ENCODE measurements at places on chromosomes 16 and 17.

DNA sequence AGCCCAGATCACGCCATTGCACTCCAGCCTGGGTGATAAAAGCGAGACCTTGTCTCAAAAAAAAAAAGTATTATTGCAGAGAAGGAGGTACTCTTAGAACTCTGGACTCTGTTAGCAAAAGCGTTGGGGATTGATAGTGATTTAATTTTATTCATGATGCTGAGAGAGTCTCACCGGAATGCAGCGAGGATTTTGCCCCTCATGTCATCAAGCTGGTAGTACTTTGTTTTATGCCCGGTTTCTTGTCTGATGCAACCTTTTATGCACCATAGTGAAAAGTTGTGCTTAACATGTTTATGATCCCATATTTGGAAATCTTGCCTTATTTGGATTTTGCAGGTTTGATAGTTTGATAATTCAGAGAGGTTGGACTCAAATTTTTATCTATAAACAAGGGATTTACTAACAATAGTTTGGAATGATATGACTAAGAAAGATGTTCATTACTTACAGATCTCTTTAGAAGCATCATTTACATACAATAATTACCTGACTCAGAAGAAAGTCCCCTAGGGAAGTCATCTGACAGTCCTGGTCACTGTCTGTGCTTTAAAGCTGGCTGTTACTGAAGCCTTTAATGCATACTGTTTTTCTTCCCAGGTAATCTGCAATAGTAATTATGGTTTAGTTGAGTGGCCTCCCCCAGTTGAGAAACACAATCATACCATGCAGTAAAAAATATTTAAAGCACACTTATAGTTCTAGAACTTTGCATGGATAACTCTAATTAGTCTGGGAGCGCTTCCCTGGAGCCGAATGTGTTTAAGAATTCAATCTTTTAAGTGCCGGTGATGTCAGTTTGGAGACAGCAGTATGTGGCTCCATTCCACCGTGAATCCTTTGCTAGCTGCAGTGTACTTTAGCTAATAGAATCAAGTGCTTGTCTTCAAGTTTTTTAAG, 120.9 kb downstream of the PRKCA start:
- DNase-seq = no peak

DNA sequence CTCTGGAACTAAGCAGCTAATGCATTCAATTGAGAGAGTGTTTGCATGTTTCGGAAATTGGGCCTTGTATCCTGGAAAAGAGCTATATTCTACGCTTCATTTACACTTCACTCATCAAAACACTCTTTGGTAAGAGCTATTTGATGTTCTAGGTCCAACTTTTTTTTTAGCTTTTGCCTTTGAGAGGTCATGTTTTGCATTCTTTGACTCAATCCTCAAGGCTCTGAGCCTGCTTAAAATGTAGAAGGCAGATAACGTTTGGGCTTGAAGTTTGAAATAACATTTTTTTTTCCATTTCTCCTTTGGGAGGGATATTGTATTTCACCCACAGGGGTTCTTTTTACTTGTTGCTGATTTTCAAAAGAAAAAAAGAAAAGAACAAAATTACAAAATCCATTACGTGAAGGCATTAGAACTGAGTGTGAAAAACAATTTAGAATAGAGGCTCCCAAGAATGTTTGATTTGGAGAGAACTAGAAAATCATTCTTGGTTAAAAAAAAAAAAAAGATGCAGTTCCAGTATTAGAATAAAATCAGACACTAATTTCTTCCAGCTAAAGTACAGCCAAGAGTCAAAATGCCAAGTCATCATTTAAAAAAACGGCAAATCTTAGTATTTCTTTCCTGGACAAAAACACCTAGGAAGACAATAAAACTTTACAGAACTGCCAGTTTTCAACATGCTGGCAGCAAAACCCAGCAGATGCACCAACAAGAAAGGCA, 268.5 kb downstream of the GRIN2A start:
- no peak for DNase-seq

- DNase-seq = no peak
Measured at GRCh38 chr16:67658849-67659674, 998 bp downstream of the ACD start.

DNA sequence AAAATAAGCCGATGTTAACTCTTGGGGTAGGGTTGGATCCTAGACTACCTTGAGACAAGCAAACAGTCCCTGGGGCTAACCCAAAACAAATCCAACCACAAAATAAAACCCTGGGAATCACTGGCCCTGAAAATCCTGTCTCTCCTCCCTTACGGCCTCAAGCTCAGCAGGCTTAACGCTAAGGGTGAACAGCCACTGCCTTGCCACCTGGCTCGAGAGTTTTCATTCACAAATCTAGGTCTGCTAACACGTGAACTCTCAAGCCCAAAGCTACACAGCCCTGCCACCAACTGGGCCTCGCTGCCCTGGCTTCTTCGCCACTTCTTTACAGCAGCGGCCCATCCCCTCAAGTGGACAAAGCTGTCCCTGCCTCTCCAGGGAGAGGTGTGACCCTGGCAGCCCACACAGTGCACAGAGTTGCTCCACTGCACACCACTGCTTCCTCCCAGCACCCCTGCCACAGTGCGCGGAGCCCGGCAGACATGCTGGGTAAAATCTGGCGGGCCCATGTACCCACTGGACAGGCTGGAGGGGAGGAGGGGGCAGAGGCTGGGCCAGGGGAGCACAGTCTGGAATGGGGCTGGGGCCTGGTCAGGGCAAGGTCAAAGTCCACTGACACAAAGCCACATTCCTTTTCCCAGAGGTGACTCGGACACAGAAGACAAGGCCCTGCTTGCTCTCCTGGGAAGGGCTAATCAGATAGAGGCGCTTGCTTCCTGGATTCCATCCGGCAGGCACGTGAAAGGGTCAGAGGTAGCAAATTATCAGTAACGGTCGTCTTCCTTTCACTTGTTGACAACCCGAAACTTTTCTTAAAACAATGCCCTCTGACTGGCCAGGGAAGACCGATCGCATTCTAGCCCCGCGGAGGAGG, 996 bp downstream of the PCYT2 start:
- no peak for DNase-seq

GRCh38 chr16:68991075-68991474, 114.4 kb upstream of the HAS3 start:
- no peak for DNase-seq

GRCh38 chr16:3696425-3697218, 20.7 kb downstream of the TRAP1 start:
- no peak for DNase-seq

GRCh38 chr17:77542551-77543490, 402.1 kb downstream of the SEC14L1 start:
- peak; percentile 34 for DNase-seq

- no peak for DNase-seq
Measured at GRCh38 chr16:53056392-53056881, 1.6 kb downstream of the CHD9 start.

DNA sequence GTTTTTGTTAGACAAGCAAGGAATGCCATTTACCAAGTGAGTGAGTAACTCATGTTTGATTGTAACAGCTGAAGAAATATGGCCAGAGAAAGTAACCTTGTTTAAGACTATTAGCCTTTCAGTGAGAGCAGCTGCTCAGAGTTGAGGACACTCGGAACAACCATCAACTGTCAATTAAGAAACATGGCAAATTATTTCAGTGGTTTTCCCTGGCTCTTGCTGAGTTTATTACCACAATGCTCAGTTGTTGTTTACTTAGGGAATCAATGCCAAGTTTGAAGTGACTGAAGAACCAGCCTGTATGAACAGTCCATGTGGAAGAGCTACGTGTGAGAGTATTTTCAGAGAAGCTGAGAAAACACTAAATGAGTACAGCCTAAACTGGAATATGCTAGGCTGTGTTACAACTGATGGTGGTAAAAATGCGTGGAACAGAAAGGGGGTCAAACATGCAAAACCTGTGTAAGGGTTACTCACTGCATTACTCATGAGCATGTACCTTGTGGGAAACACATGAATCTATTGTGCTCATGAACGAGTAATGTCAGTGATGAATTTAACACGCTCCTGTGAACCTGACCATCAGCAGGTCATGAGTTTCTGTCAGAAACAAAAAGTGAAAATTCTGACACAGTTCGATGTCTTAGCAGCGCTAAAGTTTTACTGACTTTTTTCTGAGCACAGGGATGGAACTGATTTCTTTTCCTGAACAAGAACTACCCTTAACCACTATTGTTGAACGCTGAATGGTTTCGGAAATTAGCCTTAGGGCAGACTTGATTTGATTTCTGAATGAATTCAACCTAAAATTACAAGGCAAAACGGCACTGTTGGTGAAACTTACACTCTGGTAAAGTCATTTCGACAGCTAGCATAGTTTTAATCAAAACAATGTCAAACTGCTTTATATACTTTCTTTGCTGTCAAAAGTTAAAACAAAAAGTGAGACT, 33.5 kb downstream of the GNA13 start:
- DNase-seq = no peak

DNA sequence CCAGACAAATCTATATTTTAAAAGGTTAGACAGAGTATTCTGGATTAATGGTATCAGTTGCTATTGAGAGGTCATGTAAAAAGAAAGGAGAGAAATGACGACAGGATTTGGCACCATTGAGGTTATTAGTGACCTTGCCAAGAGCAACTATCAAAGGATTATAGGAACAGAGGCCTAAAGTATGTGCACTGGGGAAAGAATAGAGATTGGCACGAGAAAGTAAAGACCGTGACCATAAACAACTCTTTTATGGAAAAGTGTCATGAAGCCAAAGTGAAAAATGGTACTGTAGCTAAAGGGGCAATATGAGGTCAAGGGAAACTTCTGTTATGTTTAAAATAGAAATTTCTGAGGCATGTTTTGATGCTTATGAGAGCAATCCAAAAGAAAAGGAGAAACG, 115.2 kb upstream of the KIF2B start:
- DNase-seq = no peak

DNA sequence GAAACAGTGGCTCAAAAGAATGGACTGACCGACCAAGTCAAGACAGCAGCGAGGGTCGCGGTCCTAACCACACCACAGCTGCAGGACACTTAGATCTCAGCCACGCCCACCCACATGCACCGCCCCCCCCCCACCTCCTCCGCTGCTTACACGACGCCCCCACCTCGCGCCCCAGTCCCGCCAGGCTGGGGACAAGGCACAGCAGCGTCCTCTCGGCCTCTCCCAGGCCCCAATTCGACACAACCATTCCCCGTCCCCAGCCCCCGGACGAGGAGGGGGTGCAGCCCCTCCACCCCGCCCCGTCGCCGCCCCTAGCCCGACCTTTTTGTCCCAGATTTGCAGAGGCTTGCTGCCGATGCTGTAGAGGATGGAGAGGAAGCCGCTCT, 477 bp downstream of the CFAP20 start:
- DNase-seq = peak; percentile 5

DNA sequence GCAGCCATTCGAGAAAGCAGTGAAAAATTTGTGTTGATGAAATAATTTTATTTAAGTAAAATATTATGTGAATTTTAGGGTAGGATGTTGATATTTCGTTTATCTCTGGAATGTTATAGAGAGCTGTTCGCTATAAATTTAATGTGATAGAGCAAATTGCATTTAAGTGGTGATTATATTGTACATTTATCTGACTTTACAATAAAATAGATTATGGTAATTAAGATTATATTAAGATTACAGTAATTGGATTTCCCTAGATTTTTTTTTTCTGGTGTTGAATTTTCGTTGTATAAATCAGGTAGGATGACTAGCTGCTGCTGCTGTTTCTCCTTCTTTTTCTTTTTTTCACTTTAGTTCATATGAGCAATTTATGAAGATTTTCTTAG, 71.0 kb downstream of the AATF start:
- DNase-seq = no peak

DNA sequence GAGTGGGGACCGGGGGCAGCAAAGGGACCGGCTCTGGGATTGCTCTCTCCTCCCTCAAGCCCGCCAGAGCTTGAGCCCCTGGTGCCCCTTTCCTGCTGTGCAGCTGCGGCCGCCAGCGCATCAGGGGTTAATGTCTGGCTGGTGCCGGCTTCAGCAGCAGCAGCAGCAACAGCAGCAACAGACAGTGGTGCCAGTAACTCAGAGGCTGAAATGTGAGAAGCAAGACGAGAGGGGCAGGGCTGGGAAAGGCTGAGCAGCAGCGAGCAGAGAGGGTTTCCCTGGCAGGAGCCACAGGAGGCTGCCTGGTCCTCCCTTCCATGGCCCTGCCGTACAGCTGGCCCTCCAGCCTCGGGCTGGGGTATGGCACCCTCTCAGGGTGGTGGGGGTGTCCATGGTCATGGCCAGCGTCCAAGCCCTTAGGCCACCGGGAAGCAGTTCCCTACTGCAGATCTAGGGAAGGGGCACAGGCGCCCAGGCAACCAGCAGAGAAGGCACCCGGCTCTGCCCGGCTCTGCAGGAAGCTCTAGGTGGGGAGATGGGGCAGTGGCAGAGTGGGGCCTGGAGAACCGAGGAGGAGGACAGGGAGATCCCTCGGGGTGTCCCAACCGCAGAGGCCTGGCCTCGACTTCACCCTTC, 21.1 kb upstream of the TFAP4 start:
- DNase-seq = no peak

- DNase-seq = no peak
Measured at GRCh38 chr17:6069539-6070429, at the start of gene WSCD1. Gene WSCD1 (plus strand): TSS chr17:6070379. CDS start chr17:6080659, 10,280 bp downstream.

- no peak for DNase-seq
Measured at GRCh38 chr17:50055055-50055425, 870 bp upstream of the ITGA3 start.

- no peak for DNase-seq
Measured at GRCh38 chr16:79994418-79994817, 393.9 kb upstream of the MAF start.

- no peak for DNase-seq
Measured at GRCh38 chr16:56424791-56425438, 430 bp downstream of the AMFR start.

DNA sequence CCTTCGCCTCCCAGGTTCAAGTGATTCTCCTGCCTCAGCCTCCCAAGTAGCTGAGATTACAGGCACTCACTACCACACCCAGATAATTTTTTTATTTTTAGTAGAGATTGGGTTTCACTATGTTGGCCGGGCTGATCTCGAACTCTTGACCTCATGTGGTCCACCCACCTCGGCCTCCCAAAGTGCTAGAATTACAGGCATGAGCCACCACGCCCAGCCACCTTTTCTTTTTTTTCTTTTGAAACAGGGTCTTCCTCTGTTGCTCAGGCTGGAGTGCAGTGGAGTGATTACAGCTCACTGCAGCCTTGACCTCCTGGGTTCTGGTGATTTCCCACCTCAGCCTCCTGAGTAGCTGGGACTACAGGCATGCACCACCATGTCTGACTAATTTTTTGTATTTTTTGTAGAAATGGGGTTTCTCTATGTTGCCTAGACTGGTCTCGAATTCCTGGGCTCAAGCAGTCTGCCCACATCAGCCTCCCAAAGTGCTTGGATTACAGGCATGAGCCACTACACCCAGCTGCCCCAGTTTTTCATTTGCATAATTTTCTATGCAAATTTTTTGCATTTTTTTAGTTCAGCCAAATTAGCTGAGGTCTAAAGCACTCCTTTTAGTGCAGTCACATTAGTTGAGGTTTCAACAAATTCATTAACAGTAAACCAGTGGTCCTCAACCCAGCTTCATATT, 11.3 kb downstream of the WWP2 start:
- no peak for DNase-seq

DNA sequence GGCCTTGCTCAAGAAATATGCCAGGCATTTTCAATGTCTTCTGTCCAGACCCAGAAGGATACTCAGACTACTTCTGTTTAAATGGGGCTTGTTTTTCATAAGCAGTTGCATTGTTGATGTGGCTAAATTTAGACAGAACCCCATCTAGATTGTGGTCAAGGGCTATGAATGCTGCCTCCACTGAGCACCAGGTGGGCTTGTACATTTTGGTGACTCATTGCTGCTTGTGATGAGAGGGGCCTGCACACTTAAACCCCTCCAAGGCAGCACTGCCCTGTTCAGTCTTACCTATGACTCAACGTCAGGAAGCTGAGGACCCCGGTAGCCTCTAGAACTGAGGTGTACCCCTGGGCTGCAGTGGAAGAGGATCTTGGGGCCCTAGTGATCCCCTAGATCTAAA, 144.0 kb downstream of the PRKCA start:
- DNase-seq = no peak

Data from stimulated activated CD8-positive, alpha-beta memory T cell treated with anti-CD3 and anti-CD28 coated beads, Interleukin-7, amount 100 ng/mL, for 24 hours (primary cell).